ENCODE measurements at places on chromosomes 1 and 21.
A peak's percentile ranks its signal among the peaks of the same experiment; 100 is the strongest.

- H3K4me3 ChIP-seq, result peak within 1 kb of the TSS; percentile 80
- peak; percentile 76 for DNase-seq
- no peaks in the 10 kb centered on the region for H3K36me3 ChIP-seq
- H3K27ac ChIP-seq, result no peak within 1 kb of the TSS
- no peaks in the 10 kb centered on the region for H3K4me1 ChIP-seq
Measured at GRCh38 chr1:59926381-59927123, at the start of gene CYP2J2. CYP2J2 (minus strand) TSS chr1:59926773; CDS start chr1:59926746, 27 bp downstream.

DNA sequence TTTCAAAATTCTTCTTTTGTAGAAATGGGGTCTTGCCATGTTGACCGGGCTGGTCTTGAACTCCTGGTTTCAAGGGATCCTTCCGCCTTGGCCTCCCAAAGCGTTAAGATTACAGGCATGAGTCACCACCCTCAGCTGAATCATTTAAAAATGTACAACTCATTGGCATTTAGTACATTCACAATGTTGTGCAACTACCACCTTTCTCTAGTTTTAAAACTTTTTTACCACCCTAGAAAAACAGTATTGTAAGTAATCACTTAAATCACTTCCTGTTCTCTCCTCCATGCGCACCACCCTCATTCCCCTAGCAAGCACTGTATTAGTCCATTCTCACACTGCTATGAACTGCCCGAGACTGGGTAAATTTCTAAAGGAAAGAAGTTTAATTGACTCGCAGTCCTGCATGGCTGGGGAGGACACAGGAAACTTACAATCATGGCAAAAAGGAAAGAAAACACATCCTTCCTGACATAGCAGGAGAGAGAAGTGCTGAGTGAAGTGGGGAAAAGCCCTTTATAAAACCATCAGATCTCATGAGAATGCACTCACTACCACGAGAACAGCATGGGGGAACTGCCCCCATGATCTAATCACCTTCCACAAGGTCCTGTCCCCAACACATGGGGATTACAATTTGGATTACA lies 14.4 kb upstream of the THEM5 start:
- peaks cover 2% of the 10 kb centered on the region for H3K27me3 ChIP-seq
- no peaks in the 10 kb centered on the region for H3K4me1 ChIP-seq
- no peaks in the 10 kb centered on the region for H3K36me3 ChIP-seq
- no peak overlapping the region for H3K4me3 ChIP-seq

DNA sequence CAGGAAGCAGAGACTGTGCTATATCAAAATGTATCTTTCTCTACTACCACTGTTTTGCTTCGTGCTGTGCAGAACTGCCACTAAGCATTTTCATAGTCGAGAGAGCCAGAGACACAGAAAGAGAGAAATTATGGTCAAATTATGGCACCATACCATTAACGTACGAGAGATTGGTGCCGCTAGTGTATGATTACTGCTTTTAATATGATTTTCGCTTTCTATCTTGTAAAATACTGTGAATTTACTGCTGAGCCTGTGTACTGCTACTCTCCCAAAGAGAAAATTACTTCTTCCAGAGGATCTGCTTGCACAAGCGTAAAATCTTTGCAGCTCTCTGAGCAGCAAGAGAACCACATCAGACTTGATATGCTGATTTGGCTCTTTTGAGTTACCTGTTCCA lies 71.1 kb upstream of the ZNF281 start:
- no peak overlapping the region for H3K4me3 ChIP-seq
- DNase-seq, result no peak
- peaks cover 18% of the 10 kb centered on the region for H3K36me3 ChIP-seq
- H3K27ac ChIP-seq, result no peak overlapping the region
- peaks cover 4% of the 10 kb centered on the region for H3K4me1 ChIP-seq
- no peaks in the 10 kb centered on the region for H3K27me3 ChIP-seq

DNA sequence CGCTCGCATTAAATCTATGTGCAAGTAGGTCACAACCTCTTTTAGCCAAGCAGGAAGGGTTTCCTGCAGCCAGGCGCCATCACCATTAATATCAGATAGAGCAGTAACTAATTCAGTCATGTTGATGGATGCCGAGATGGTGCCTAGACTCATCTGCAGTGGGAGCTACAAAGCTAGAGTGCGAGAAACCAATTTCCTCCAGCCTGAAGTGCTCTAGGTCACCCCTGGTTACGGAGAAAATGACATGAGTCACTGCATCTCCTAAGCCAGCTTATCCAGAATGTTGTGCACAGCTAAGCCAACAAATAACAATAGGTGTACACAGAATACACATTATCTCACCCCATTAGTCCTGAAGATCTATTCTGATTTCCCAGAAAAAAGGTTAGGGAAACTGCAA lies 36.0 kb downstream of the OVAAL start:
- no peak for DNase-seq
- no peaks in the 10 kb centered on the region for H3K36me3 ChIP-seq
- no peak overlapping the region for H3K27ac ChIP-seq
- no peak overlapping the region for H3K4me3 ChIP-seq
